ENCODE measurements at places on chromosomes 7 and 10. TPM values are rescaled to one million over a fixed set of nuclear protein-coding genes. Genes with fewer than 3 reads are reported as not detected.

- DNase-seq = peak; percentile 95
Observed at GRCh38 chr7:99375070-99375807, 709 bp downstream of the ARPC1B start.

DNA sequence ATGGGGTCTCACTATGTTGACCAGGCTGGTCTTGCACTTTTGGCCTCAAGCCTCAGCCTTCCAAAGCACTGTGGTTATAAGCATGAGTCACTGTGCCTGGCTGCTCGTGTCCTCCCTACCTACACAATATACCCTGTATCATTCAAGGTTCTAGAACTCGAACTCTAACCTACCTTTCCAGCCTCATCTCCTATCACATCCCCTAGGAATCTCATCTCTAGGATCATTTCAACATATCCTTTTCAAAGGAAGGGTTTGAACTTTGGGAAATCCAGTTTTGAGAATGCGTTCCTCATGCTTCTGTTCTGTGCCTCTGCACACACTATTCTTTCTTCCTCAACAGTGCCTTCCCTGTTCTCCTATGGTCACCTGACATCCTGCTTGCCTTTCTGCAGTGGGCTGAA, 87.8 kb upstream of the RHEB start:
- no peak for DNase-seq

C7orf57 gene
- 0.85 TPM for total RNA-seq

AP1S1 gene
- total RNA-seq = 137 TPM

PPP1R17 gene
- 2.3 TPM for total RNA-seq

CCL26 gene
- 2.6 TPM for total RNA-seq

AUTS2 gene
- total RNA-seq = 16.1 TPM

PPA1 gene
- total RNA-seq = 232 TPM

All from H7 (cell line).